ENCODE measurements at places on chromosomes 16 and 17. TPM values are rescaled to one million over a fixed set of nuclear protein-coding genes. Genes with fewer than 3 reads are reported as not detected.

CAVIN1 gene
- total RNA-seq = not detected

SDR42E1 gene
- 6.7 TPM for total RNA-seq

CTF1 gene
- not detected for total RNA-seq

SOX15 gene
- total RNA-seq = not detected

TMEM92 gene
- not detected for total RNA-seq

CPPED1 gene
- total RNA-seq = 0.89 TPM

KRTAP1-5 gene
- total RNA-seq = not detected

ZACN gene
- total RNA-seq = 2.0 TPM

Data from CD8-positive, alpha-beta T cell (primary cell).